Left lung (tissue), 14 donors: ENCODE measurements at places on chromosomes 7 and 10. TPM values are rescaled to one million over a fixed set of nuclear protein-coding genes. Genes with fewer than 3 reads are reported as not detected.

Gene ECHDC3
- 32.6 TPM for total RNA-seq

Gene CRYGN
- not detected for total RNA-seq

Gene ZNF804B
- total RNA-seq = not detected

Gene LRRN3
- total RNA-seq = 3.3 TPM

Gene PARG
- total RNA-seq = 21.5 TPM

Gene SMURF1
- total RNA-seq = 43.4 TPM

Gene SEMA3A
- total RNA-seq = 6.1 TPM

Gene UCN3
- not detected for total RNA-seq

Gene PLEKHS1
- 4.7 TPM for total RNA-seq

Gene GIMAP4
- 59.2 TPM for total RNA-seq
